Muscle of leg (tissue), 16 donors: ENCODE measurements at places on chromosomes 13 and 19. TPM values are rescaled to one million over a fixed set of nuclear protein-coding genes. Genes with fewer than 3 reads are reported as not detected.

The F10 gene
- 11.9 TPM for polyA plus RNA-seq

The COMP gene
- 25.6 TPM for polyA plus RNA-seq

The KIR3DL2 gene
- polyA plus RNA-seq = not detected

The ZNF154 gene
- 8.7 TPM for polyA plus RNA-seq

The ACP7 gene
- polyA plus RNA-seq = not detected

The MYDGF gene
- 67.2 TPM for polyA plus RNA-seq

The LRRC4B gene
- polyA plus RNA-seq = 12.9 TPM

The CCL25 gene
- polyA plus RNA-seq = 0.29 TPM

The SMAD9 gene
- polyA plus RNA-seq = 20.1 TPM

The AMH gene
- 6.8 TPM for polyA plus RNA-seq

The KLC3 gene
- 0.15 TPM for polyA plus RNA-seq

The SPACA4 gene
- not detected for polyA plus RNA-seq

The ZNF77 gene
- polyA plus RNA-seq = 4.1 TPM

The SULT2B1 gene
- 0.13 TPM for polyA plus RNA-seq

The RFPL4A gene
- polyA plus RNA-seq = not detected

The PSG3 gene
- polyA plus RNA-seq = 1.1 TPM

The DMWD gene
- 45.6 TPM for polyA plus RNA-seq

The POSTN gene
- polyA plus RNA-seq = 2,359 TPM

The C5AR2 gene
- 0.30 TPM for polyA plus RNA-seq

The RDH8 gene
- not detected for polyA plus RNA-seq

The TMEM272 gene
- 0.08 TPM for polyA plus RNA-seq

The C1QTNF9 gene
- 8.0 TPM for polyA plus RNA-seq

The TEAD2 gene
- 78.1 TPM for polyA plus RNA-seq

The MTRF1 gene
- polyA plus RNA-seq = 12.5 TPM
